ENCODE measurements at places on chromosomes 11 and 22. TPM values are rescaled to one million over a fixed set of nuclear protein-coding genes. Genes with fewer than 3 reads are reported as not detected.

Gene PPP1R14B
- total RNA-seq, result 76.5 TPM

DNA sequence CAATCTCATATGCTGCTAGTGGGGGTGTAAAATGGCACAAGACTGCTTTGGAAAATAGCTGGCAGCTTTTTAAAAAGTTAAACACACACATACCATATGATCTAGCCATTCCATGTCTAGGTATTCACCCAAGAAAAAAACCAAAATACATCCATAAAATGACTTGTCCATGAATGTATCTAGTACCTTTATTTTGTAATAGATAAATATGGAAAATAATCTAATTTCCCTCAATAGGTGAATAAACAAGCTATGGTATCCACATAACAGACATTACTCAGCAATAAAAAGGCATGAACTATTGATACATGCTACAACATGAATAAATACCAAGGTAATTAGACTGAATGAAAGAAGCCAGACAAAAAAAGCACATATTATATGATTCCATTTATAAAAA lies 22.9 kb downstream of the RNF141 start:
- DNase-seq, result no peak
- H3K4me3 ChIP-seq, result no peak overlapping the region
- H3K36me3 ChIP-seq, result peaks cover 51% of the 10 kb centered on the region
- H3K27me3 ChIP-seq, result no peaks in the 10 kb centered on the region
- H3K27ac ChIP-seq, result no peak overlapping the region

DNA sequence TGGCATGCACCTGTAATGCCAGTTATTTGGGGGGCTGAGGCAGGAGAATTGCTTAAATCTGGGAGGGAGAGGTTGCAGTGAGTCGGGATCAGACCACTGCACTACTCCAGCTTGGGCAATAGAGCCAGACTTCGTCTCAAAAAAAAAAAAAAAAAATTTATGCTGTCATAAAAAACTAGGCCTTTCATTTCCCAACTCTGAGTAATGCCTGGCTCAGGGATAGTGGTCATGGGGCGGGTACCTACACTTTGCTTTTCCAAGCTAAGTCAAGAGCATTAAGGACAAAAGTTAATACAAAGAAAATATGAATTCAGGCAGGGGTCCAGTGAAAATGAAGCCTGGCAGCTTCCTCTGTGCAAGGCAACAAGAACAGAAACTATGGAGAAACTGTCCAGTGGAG lies 16.3 kb downstream of the CPSF7 start:
- DNase-seq, result no peak
- no peaks in the 10 kb centered on the region for H3K27me3 ChIP-seq
- H3K4me3 ChIP-seq, result no peak overlapping the region
- H3K36me3 ChIP-seq, result peaks cover 100% of the 10 kb centered on the region
- no peak overlapping the region for H3K27ac ChIP-seq

Gene SHANK3
- 59.9 TPM for total RNA-seq

GRCh38 chr11:87421422-87421821 lies 383.7 kb downstream of the TMEM135 start:
- no peaks in the 10 kb centered on the region for H3K4me1 ChIP-seq
- no peak overlapping the region for H3K4me3 ChIP-seq
- no peaks in the 10 kb centered on the region for H3K36me3 ChIP-seq
- H3K27ac ChIP-seq, result no peak overlapping the region
- DNase-seq, result no peak
- no peaks in the 10 kb centered on the region for H3K27me3 ChIP-seq

GRCh38 chr11:17526931-17527627 lies 17.1 kb downstream of the USH1C start:
- no peak overlapping the region for H3K4me3 ChIP-seq
- H3K27me3 ChIP-seq, result no peaks in the 10 kb centered on the region
- no peak for DNase-seq

DNA sequence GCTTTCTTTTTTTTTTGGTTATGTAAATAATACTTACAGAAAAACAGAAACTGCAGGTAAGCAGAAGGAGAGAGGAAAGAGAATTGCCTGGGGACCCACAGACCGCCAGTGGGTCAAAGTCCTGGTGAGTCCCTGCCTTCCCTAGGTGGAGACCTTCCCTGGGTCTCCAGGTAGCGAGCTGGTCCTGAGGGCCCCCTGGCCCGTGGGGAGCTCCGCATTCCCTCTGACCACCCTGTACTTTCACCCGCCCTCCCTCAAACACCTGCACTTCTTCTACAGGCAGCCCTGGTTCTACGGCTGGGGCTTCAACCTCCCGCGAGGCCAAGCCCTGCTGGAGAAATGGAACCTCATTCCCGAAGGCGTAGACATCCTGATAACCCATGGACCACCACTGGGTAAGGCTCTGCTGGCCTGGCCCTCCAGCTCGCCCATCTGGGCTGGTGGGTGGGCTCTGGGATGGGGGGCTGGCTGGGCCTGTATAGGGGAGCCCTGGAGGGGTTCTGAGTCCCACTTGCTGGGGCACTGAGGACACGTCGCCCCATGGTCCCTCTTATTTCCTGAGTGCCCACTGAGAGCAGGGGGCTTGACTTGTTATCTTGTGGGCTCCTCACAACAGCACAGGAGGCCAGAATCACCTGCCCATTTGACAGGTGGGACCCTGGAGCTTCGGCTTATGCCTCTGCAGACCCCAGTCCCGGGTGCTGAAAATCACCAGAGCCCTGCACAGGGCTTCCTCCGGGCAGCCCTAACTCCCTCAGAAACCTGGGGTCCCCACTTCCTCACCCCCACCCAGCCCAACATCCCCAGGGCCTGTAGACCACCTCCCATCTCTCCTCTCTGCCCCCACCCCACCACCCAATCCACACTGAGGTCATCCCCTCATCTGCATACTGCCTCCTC lies 86.4 kb downstream of the MPPED1 start:
- no peaks in the 10 kb centered on the region for H3K36me3 ChIP-seq
- H3K4me1 ChIP-seq, result no peaks in the 10 kb centered on the region
- H3K4me3 ChIP-seq, result no peak overlapping the region

DNA sequence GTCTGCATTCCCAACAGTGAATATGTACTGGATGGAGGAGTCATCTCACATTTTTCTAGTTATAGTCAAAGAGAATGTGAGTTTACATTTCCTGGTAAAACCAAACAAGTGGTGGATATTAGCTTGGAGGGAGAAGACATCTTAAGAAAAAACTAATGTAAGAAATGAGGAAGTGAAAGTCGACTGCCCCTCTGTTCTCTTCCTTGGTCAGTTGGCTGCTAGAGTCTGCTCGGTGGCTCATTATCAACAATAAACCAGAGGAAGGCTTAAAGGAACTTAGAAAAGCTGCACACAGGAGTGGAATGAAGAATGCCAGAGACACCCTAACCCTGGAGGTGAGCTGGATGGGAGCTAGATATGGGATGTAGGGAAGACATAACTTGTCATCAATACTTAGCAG lies 5.8 kb downstream of the SLC22A9 start:
- no peak overlapping the region for H3K4me3 ChIP-seq
- no peak overlapping the region for H3K27ac ChIP-seq
- peaks cover 8% of the 10 kb centered on the region for H3K27me3 ChIP-seq
- no peaks in the 10 kb centered on the region for H3K4me1 ChIP-seq
- no peak for DNase-seq
- no peaks in the 10 kb centered on the region for H3K36me3 ChIP-seq

- H3K27ac ChIP-seq, result no peak overlapping the region
- H3K4me1 ChIP-seq, result peaks cover 8% of the 10 kb centered on the region
- no peak overlapping the region for H3K4me3 ChIP-seq
- DNase-seq, result no peak
- no peaks in the 10 kb centered on the region for H3K27me3 ChIP-seq
- H3K36me3 ChIP-seq, result no peaks in the 10 kb centered on the region
Observed at GRCh38 chr11:66264914-66265313, 3.5 kb upstream of the RAB1B start.

DNA sequence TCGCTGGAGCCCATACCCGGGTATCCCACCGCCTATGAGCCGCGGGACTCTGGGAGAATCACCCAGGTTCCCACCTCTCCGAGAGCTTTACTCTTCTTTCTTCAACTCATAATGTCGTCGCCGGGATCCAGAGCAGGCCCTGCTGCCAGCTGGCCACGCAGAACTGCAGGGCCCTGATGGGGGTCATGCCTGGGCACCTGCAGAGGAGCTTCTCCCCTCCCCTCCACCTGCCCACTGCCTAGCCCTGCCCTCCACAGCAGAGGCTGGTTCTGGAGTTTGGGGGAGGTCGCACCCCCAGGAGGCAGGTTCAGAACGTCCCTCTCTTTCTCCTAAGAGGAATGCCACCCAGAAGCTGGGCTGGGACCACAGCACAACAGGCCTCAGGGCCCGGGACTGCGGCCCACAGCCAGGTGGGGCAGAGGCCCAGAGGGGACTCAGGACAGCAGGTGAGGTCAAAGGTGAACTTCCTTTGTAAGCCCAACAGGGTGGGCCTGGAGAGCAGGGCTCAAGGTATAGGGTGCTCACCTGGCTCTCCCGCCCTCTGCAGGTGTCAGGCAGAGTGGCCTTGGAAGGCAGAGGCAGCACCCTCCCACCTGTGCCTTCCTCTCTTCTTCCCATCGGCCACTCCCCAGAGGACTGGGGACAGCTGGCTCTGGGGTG lies 1.9 kb downstream of the SLC25A45 start:
- H3K27ac ChIP-seq, result peak overlapping the region; percentile 98
- H3K36me3 ChIP-seq, result no peaks in the 10 kb centered on the region
- no peak overlapping the region for H3K4me3 ChIP-seq
- no peaks in the 10 kb centered on the region for H3K27me3 ChIP-seq

Gene GLYATL1
- not detected for total RNA-seq

DNA sequence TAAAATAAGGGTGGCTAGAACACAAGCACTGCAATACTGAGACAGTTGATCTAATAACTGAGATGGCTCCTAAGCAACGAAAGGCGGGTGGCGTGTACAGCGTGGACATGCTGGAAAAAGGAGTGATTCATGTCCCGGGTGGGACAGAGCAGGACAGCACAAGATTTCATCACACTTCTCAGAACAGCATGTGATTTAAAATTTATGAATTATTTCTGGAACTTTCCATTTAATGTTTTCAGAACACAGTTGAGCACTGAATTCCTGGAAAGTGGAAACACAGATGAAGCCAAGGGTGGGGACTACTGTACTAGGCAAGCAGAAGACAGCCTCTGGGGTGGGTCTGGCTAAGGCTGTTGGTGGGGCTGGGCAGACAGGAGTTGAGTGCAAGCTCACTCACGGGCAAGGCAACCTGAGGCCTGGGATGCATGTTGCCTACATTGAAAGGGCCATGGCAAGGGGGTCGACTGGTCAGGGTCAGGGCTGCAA lies 165.6 kb upstream of the DDI1 start:
- peaks cover 5% of the 10 kb centered on the region for H3K4me1 ChIP-seq
- no peak overlapping the region for H3K4me3 ChIP-seq

- DNase-seq, result no peak
- H3K27ac ChIP-seq, result no peak overlapping the region
- no peak overlapping the region for H3K4me3 ChIP-seq
- no peaks in the 10 kb centered on the region for H3K36me3 ChIP-seq
- H3K4me1 ChIP-seq, result no peaks in the 10 kb centered on the region
- no peaks in the 10 kb centered on the region for H3K27me3 ChIP-seq
Observed at GRCh38 chr11:12989428-12990161, 19.5 kb upstream of the RASSF10 start.

DNA sequence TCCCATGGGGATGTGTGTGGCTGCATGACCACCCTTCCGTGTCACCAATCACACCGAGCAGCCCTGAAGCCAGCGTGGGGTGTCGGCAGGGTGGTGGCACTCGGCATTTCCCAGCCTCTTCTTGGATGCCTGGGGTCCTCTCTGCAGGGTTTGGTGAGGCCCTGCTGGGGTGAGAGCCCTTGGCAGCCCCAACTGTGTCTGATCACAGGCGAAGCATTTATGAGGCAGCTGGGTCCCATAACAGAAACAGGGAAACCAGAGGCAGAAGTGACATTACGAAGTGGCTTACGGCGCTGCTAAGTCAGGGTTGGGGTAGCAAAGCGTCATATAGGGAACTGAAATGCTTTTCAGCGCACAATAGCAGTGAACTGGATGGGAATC lies 92.3 kb upstream of the SEPTIN5 start:
- H3K27me3 ChIP-seq, result no peaks in the 10 kb centered on the region
- DNase-seq, result no peak
- no peaks in the 10 kb centered on the region for H3K36me3 ChIP-seq
- H3K4me1 ChIP-seq, result peaks cover 13% of the 10 kb centered on the region
- no peak overlapping the region for H3K4me3 ChIP-seq

- H3K36me3 ChIP-seq, result no peaks in the 10 kb centered on the region
- no peaks in the 10 kb centered on the region for H3K27me3 ChIP-seq
- no peak for DNase-seq
- no peak overlapping the region for H3K27ac ChIP-seq
Observed at GRCh38 chr11:76790251-76790650, 7.1 kb downstream of the TSKU start.

DNA sequence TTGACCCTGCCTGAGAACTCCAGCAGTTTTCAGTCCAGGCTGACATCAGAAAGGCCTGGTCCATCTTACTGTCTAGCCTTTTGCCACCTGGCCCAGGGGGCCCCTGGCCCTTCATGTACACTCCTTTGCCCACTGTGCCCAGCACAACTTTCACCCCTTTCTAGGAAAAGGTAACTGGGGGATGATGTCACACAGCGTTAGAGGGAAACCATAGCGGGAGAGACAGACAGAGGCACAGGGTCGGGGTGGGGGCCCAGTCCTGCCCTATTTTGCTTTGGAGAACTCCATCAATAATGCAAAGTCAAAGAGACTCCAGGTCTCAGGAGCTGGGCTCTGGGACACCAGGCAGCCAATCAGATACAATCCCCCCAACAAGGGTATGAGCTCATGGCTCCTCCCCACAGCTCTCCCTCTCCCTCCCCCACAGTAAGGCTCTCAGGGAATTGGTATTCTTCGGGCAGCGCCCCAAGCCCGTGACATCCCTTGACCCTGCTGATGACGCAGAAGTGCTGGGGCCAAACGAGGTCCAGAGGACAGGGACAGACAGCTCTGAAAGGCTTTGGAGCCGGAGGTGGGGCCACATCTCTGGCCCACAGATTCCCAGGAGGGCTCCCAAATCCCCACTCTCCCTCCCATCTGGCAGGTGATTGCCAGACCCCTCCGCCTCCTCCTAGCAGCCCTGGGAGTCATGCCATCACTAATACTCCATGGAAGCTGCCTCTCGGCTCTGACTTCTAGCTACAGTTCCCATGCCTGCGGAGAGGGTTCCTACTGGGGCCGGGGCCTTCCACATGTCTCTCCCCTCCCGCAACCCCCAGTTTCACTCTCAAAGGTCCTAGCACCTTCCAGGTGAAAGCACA lies 5.9 kb downstream of the USP2 start:
- no peaks in the 10 kb centered on the region for H3K36me3 ChIP-seq
- H3K4me1 ChIP-seq, result peaks cover 22% of the 10 kb centered on the region
- no peak overlapping the region for H3K4me3 ChIP-seq
- peak overlapping the region; percentile 0 for H3K27ac ChIP-seq

Gene RAB38
- total RNA-seq, result 8.1 TPM

GRCh38 chr11:21254790-21255189 lies 585.4 kb downstream of the NELL1 start:
- no peaks in the 10 kb centered on the region for H3K27me3 ChIP-seq
- no peak overlapping the region for H3K27ac ChIP-seq
- H3K36me3 ChIP-seq, result no peaks in the 10 kb centered on the region
- no peak overlapping the region for H3K4me3 ChIP-seq
- no peaks in the 10 kb centered on the region for H3K4me1 ChIP-seq

GRCh38 chr11:2316169-2316962 lies 14.6 kb downstream of the TSPAN32 start:
- H3K4me1 ChIP-seq, result peaks cover 15% of the 10 kb centered on the region
- H3K4me3 ChIP-seq, result no peak overlapping the region
- no peaks in the 10 kb centered on the region for H3K36me3 ChIP-seq
- H3K27ac ChIP-seq, result no peak overlapping the region
- H3K27me3 ChIP-seq, result no peaks in the 10 kb centered on the region
- DNase-seq, result peak; percentile 45

Gene GRAP2
- total RNA-seq, result 10.1 TPM

Gene OMP
- total RNA-seq, result not detected

- H3K4me3 ChIP-seq, result no peak overlapping the region
- no peaks in the 10 kb centered on the region for H3K4me1 ChIP-seq
- no peak overlapping the region for H3K27ac ChIP-seq
- H3K36me3 ChIP-seq, result no peaks in the 10 kb centered on the region
- H3K27me3 ChIP-seq, result no peaks in the 10 kb centered on the region
Observed at GRCh38 chr11:80417681-80418080, 976.9 kb upstream of the TENM4 start.
